ENCODE measurements at places on chromosomes 2 and 18.

DNA sequence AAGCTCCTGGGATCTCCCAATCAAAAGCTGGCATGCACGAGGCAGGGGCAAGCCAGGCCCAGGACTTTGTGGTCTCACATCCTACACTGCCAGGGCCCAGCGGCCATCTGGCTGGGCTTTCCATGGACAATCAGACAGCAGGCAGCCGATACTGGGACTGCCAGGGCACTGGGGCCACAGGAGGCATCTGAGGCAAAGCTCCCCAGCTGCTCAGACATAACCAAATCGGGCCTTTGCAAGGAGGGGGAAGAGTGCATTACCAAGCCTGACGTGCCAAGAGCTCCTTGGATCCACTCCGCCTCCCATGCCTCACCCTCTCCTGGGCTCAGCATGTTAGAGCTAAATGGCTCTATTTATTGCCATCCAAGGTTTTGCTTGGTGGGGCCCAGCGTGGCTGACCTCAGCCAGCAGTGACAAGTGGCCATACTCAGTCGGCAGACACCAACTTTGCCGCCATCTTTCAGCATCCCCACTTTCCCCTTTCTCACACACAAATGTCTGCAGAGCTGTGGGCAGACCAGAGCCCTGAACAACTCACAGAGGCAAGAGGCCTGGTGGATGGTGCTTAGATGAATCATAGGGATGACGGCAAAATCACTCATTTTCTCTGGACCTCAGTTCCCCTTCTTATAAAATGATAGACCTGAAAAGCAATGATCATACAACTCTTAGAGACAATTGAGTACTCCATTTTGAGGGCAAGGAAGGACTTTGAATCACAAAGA is 200.8 kb downstream of the TTC32 start:
- no peaks in the 10 kb centered on the region for H3K4me1 ChIP-seq
- no peak for DNase-seq
- H3K27me3 ChIP-seq = no peaks in the 10 kb centered on the region
- H3K27ac ChIP-seq = no peak overlapping the region
- H3K36me3 ChIP-seq = no peaks in the 10 kb centered on the region

DNA sequence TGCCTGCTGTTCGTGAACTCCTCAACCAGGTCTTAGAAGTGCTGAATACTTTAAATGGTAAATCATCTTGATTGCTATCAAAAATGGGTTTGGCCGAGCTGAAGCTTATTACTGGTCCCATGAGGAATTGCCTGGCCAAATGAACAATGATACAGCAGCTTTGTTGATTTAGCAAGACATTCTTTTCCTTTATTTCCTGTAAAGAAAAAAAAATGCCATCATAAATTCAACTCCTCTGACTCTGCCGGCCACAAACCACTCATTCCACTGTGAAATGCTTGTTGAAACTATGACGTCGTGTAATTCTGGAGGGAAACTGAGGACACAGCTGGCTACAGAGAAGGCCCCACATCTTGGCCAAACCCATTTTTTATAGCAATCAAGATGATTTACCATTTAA is 74.2 kb upstream of the ID2 start:
- no peaks in the 10 kb centered on the region for H3K27me3 ChIP-seq
- H3K4me3 ChIP-seq = no peak overlapping the region
- H3K36me3 ChIP-seq = no peaks in the 10 kb centered on the region
- DNase-seq = no peak

DNA sequence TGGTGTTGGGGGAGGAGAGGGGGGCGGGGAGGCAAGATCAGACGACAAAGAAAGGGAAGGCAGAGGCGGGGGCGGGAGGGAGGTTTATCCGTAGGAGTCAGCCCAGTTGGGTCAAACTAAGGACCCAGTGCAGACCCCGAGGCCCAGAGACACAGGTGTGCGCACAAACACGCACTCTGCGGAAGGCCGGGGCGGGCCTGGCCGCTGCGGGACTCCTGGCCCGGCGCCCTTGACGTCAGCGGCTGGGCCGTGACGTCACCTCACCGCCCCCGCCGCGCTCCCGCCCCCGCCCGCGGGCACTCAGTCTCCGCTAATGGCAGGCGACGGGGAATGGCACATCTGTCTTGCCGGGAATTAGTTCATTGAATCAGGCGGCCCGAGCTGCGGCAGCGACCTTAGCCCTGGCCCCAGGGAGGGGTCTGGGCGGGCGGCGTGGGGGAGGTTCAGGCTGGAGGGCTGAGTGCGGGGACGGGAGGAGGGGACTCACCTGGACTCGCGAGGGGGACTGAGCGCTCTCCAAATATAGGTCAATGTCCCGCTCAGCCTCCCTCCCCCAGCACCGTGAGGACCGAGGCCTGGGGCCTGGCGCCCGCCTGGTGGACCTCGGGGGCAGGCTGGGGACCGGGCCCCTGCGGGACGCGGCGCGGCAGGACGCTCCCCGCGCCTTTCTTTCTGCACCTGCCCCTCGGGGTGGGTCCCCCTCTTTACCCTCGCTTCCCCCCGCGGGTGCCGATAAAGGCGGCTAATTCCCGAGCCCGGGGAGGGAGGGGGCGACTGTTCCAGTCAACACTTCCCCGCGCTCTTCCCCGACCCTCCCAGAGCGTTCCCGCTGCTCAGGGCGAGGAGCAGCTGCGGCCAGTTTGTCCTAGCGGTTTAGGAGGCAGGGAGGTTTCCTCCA is 15.5 kb upstream of the ECEL1 start:
- H3K36me3 ChIP-seq = no peaks in the 10 kb centered on the region
- H3K27me3 ChIP-seq = peaks cover 54% of the 10 kb centered on the region
- peak overlapping the region; percentile 12 for H3K4me3 ChIP-seq
- H3K4me1 ChIP-seq = peaks cover 10% of the 10 kb centered on the region
- DNase-seq = peak; percentile 14

GRCh38 chr2:160041091-160041490 is 21.3 kb downstream of the PLA2R1 start:
- no peaks in the 10 kb centered on the region for H3K27me3 ChIP-seq
- H3K4me3 ChIP-seq = no peak overlapping the region
- no peak for DNase-seq
- no peaks in the 10 kb centered on the region for H3K4me1 ChIP-seq
- H3K27ac ChIP-seq = no peak overlapping the region

- no peak overlapping the region for H3K27ac ChIP-seq
- H3K4me1 ChIP-seq = no peaks in the 10 kb centered on the region
- no peaks in the 10 kb centered on the region for H3K36me3 ChIP-seq
- H3K4me3 ChIP-seq = no peak overlapping the region
These were observed 35.3 kb downstream of the CYP26B1 start for GRCh38 chr2:72112401-72112800.

- no peak overlapping the region for H3K27ac ChIP-seq
- H3K4me1 ChIP-seq = no peaks in the 10 kb centered on the region
- H3K27me3 ChIP-seq = peaks cover 11% of the 10 kb centered on the region
These were observed 31.5 kb downstream of the ACVR1C start for GRCh38 chr2:157596992-157597681.

DNA sequence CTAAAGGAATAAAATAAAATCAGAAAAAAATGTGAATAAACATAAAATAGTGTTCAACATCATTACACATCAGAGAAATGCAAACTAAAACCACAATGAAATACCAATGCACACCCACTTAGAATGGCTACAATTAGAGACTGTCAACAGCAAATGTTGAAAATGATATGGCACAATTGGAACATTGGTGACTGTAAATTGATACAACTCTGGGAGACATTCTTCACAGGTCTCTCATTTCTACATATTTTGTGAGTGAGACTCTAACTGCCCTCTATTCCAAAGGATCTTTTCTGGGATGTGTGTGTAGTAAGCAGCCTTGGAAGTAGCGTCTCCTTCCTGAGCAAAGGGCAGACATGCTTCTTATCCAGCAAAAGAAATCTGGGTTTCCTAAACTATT is 323.0 kb downstream of the FBXO15 start:
- no peak overlapping the region for H3K27ac ChIP-seq
- DNase-seq = no peak
- no peaks in the 10 kb centered on the region for H3K27me3 ChIP-seq
- H3K4me1 ChIP-seq = no peaks in the 10 kb centered on the region
